Inflammatory macrophage treated with lipopolysaccharide for 4 hours (primary cell): ENCODE measurements at places on chromosomes 7 and 10.

DNA sequence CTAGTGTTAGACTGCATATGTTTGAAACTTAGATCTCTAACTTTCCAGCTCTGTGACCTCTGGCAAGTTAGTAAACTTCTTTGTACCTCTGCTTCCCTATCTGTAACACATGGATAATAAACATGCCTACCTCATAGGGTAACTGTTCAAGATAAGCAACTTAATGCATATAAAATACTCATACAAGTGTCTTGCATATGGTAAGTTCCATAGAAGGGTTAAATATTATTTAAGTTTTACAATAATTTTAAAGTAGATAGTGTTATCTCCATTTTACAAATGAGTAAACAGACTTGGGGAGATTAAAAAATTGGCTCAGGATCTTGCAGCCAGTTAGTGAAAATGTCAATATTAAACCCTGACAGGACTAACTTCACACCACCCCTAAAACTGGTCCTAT is 30.1 kb upstream of the CD36 start:
- DNase-seq = no peak

DNA sequence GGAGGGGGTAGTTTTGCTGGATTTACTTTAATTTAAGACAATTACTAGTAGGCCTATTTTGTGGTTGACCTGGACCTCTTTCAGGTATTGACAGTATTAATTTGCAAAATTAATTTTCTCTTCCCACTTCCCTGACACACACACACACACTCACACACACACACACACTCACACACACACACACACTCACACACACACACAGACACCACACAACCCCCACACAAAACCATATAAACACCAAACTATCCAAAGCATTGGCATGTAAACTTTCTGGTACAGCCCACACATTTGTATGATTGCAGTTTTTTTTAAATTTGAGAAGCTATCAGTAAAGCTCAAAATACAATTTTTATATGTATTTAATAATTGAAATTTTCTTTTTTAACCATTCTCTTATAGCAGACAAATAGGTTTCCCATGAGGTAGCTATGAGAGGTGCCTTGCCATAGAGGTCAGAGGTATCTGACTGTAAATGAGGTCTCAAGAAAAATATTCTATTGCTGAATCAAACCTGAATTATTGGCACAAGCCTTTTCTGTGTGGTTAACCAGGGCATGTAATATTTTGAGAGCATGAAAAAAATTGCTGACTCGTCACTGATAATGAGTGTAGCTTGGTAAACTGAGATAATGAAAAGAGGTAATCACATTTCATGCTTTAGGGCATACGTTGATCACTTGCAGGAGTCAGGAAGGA is 306.5 kb downstream of the GATA3 start:
- DNase-seq = no peak

- DNase-seq = no peak
These were observed 880 bp downstream of the HOXA5 start for GRCh38 chr7:27142580-27143022.

DNA sequence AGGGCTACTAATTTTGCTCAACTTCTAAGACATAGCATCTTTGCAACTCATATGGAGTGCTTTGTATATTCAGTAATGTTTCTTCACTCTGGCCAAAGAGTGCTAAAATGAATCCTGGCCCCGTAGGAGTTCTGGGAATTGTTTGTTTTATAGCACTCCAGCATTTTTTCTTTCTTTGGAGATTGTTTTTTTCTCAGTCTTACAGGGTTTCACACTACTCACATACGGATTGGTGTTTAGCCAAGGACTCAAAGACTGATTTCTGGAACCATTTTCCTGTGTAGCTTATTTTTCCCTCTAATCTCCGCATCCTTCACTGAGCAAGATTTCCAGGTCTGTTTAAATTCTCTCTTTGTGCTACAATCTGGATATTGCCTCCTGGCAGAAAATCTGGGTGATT is 6.4 kb downstream of the TAS2R41 start:
- DNase-seq = no peak

- no peak for DNase-seq
These were observed 30.7 kb downstream of the ERCC6 start for GRCh38 chr10:49508249-49508648.

DNA sequence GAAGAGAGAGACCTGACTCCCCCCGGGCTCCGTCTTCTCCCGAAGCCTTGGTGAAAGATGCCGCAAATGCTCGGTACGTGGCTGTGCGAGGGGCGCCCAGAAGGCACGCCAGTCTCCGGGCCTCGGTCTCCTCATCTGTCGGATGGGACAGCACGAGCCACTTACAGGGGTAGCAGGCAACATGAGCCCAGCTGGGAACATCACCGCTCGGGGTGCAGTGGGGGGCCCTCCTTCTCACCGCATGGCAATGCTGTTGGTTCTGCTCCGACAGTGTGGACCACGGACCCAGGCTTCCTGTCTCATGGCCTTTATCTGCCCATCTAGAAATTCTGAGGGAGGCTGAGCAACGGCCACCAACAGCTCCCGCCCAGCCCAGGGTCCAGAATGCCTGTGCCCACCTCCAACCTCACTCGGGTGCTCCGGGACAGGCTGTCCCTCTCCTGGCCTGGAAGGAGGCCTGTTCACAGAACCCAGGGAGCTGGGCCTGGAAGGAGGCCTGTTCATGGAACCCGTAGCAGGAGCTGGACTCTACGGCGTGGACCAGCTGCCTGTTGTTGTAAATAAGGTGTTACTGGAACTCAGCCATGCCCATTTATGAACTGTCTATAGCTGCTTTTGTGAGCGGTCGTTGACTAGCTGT is 15.8 kb downstream of the ADAP1 start:
- DNase-seq = no peak

DNA sequence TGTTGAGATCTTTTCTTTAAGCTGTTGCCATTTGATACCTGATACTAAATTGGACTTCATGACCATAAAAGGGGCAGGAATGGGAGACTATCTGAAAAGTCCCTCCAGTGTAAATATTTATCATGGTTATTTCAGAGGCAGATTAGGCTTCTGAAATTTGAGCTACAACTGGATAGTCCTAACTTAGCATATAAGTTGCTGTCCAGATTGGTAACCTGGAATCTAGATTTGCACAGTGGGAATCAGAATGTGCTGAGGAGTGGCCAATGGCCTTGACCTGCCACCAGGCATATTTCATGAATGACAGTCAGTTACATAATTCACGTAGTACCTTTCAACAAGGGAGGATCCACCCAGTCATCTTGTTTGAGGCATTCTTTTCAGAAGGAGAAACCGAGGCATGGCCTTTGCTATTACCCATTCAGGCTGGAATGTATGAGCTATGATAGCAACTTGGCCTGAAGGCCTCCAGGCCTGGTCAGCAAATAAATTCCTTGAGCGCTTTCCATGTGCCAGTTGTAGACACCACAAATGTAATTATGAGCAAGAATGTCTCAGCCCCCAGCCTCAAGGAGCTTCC is 80.0 kb downstream of the EEPD1 start:
- no peak for DNase-seq

DNA sequence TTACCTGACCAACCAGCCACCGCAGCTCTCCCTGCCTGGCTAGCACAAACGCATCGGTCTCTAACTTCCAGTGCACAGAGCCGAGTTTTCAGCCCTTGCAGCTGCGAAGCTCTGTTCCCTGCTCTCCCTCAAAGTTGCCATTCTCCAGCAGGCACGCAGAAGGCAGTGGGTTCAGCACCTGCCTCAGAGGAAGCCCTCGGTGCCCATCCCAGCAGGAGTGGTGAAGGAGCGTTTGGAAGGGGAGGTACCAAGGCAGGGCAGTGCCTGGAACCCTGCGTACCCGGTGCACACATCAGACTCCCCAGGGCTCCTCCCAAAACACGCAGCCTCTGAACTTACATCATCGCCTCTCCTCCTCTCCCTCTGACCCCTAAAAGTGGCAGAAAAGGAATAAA is 1.7 kb upstream of the STK32C start:
- no peak for DNase-seq

GRCh38 chr10:33661580-33662336 is 327.3 kb upstream of the NRP1 start:
- peak; percentile 89 for DNase-seq

GRCh38 chr7:80950550-80950967 is 31.7 kb upstream of the SEMA3C start:
- DNase-seq = no peak

DNA sequence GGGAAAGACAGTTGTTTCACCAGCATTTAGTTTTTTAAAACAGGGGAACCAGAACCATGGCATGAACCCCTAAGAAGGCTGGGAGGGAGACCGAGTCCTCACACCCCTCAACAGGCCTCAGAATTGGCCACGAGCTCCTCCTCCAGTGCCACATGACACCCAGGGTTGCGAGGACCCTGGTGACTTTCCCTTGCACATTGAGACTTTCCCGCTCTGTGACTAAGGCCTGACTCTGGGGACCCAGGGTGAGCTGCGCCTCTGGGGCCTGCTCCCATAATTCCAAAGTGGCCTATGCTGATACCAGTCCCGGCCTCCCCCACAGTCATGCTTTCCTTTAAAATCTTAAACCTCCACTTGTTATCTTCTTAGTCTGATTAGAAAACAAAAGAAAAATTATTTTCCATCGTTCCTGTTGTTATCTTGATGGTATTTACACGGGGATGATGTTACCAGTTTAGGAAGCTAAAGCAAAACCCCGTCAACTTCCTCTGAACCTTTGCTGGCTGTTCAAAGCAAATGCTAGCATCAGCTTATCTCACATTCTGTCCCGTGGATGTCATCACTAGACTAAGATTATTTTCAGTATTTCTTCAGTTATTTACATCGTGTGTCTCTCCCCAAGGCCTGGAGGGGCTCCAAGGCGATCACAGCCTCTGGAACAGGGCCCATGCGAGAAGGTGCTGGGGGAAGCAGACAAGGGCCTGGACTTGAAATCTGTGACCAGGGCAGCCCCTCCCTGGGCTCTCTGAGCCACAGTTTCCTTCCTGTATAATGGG is 42.1 kb downstream of the FAM53B start:
- peak; percentile 38 for DNase-seq

GRCh38 chr10:441659-442058 is 247.8 kb downstream of the DIP2C start:
- DNase-seq = no peak

- no peak for DNase-seq
These were observed 255.0 kb downstream of the BMPER start for GRCh38 chr7:34160261-34160752.

- no peak for DNase-seq
These were observed 950.7 kb upstream of the PHF14 start for GRCh38 chr7:10022957-10023356.

DNA sequence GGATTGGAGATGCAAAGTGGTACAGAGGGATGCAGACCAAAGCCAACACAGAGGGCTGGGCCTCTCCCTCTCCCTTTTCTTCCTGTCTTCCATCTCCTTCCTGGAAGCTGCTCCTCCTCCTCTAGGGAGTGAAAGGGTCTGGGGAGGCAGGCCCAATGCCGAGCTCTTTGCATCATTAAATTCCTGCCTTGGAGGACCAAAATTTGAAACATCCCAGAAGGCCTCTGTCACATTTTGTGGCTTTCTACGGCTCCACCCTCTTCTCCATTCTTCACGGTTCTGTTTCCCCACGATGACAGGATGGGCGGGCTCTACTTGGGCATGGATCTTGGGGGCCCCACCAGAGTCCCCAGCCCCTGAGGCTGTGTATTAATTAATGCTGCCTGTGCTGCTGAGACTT is 76.4 kb downstream of the NEURL1 start:
- no peak for DNase-seq

DNA sequence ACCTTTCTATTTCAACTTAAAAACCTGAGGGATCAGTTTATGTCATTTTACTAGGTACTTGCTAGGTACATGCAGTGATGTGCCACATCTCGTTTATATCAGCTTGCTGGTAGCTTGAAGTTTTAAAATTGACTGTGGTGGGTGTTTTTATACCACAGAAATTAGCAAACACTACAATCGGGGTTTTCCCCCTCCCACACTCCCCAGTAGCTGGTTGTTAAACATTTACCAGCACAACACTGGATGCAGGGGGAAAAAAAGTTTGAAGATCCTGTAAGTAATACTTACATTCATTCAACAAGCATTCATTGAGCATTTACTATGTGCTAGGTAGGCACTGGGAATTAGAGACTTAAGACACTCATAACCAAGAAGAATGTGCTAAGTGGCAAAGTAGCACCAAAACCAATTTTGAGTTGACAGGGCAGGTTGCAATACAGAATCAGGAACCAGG is 32.6 kb downstream of the USP6NL start:
- DNase-seq = peak; percentile 72

DNA sequence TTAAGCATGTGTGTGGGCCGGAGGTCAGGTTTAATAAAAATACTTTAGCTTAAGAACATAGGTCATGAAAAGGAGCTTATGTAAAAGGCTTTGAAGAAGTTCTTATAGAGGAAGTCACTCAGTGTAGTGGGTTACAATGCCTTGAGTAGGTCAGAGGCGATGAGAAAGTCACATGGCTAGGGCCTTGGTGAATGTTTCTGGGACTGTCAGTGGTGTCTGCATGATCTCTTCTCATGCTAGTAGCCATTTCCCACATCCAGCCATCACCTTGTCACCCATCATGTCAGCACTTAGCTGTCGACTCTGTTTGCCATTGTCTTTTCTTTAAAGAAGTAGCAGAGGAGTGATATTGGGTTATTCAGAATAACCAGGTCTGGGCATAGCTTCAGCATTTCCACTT is 236.6 kb downstream of the CDK14 start:
- peak; percentile 14 for DNase-seq

DNA sequence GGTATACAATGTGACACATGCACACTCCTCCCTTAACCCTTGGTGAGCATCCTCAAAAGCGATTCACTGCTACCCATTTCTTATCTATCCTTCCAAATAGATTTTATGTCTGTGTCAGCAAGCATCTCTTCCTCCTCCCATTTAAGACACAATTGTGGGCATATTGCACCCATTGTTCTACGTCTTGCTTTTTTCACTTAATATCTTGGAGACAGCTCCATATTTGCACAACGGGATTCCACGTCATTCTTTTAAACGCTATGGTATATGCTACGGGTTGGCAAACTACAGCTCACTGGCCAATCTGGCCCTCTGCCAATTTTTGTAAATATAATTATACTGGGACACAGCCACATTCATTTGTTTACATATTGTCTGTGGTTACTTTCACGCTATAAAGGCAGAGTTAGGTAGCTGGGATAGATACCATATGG is 88.6 kb downstream of the RNF216 start:
- DNase-seq = no peak

DNA sequence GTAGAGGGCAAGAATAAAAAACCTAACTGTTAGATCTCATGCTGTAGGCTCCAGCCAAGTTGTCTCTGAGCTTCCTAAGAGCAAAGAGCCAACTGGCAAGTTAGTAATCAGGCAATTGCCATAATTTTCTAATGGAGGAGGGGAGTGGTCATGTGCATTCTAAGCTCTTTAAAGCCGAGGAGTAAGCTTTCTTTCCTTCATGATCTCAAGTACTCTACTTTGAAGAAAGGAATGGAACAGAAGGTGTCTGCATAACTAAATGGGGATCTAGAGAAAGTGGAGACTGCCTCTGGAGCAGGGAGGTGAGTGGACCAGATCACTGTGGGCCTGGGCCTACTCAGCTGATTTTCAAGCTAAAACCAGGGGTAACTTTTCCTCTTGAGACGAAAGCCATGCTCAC is 37.7 kb upstream of the TOMM7 start:
- no peak for DNase-seq

DNA sequence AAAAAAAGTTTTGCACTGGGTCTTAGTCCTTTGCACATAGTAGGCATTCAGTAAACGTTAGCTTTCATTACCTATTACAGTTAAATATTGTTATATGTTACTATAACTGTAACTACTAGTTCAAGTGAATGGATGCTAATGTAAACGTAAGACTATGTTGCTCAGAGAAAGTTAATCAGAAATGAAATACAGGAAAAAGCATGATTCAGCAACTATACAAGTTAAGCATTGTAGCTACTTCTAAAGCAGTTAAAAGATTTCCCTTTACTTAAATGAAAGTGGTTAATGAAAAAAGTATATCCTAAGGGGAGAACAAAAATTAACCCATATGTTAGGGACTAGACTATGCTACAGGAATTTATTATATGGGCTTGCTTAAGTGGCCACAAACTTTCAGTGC is 121.2 kb downstream of the SKAP2 start:
- no peak for DNase-seq
